ENCODE measurements at places on chromosomes 4 and X.

GRCh38 chr4:140928880-140929279 is 172.7 kb upstream of the TBC1D9 start:
- no peak for DNase-seq

DNA sequence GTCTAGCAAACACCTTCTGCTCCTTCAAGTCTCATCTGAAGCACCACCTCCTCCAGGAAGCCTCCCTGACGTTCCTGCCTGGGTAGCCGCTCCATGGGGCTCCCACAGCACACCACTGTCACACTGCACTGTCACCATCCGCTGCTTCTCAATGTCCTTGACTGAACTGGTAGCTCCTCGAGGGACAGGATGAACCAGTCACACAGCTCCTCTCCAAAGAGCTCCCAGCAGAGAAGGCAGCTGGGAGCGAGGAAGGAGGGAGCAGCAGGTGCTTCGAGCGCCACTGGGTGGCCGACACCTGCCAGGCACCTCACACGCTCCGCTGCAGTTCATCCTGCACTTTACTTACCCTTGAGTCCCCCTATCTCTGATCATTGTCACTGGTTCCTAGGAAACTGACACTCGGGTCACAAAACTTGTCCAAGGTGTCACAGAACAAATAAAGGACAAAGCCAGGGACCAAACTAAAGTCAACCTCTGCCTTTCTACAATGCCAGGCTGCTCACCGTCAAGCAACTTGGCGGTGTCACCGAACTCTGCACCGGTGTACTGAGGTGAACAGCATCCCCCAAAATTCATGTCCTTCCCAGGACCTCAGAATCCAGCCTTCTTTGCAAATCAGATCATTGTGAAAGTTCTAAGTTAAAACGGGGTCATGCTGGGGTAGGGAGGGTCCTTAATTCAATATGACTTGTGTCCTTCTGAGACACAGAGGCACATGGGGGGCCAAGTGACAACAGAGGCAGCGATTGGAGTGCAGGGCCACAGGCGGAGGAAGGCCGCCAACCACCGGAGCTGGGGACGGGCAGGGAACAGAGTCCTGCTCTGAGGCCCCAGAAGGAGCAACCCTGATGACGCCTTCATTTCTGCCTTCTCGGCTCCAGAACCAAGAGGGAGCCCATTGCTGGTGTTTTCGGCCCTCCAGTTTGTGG is 5.5 kb upstream of the S100P start:
- DNase-seq, result peak; percentile 99

DNA sequence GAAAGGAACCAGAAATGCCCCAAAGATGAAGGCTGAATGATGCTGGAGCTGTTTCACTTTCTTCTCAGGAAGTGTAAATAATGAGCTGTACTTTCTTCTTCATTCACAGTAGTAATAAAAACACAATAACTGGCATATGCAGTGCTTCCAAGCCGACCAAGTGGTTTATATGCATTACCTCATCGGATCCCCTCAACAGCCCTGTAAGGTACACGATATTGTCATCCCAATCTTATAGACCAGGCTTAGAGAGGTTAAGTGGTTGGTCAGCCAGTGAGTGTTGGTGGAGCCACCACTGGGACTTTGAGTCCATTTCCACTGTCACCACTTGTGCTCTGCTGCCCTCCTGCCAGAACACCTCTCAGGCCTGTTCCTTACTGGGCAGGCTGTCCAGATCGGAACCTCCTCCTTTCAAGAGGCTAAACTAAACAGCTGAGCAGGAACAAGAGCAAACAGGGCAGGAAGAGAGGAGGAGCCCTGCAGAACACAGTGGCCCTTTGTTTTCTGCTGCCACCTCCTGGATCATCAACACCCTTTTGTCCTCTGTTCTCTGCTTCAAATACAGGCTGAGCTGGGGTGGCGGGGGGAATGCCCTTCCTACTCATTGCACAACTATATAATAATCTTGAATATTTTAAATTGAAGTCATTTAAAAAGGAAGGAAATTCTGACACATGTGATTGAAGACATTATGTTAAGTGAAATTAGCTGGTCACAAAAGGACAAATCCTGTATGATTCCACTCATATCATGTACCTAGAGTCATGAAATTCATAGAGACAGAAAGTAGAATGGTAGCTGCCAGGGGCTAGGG is 112.5 kb upstream of the ATP6AP2 start:
- DNase-seq, result peak; percentile 92

DNA sequence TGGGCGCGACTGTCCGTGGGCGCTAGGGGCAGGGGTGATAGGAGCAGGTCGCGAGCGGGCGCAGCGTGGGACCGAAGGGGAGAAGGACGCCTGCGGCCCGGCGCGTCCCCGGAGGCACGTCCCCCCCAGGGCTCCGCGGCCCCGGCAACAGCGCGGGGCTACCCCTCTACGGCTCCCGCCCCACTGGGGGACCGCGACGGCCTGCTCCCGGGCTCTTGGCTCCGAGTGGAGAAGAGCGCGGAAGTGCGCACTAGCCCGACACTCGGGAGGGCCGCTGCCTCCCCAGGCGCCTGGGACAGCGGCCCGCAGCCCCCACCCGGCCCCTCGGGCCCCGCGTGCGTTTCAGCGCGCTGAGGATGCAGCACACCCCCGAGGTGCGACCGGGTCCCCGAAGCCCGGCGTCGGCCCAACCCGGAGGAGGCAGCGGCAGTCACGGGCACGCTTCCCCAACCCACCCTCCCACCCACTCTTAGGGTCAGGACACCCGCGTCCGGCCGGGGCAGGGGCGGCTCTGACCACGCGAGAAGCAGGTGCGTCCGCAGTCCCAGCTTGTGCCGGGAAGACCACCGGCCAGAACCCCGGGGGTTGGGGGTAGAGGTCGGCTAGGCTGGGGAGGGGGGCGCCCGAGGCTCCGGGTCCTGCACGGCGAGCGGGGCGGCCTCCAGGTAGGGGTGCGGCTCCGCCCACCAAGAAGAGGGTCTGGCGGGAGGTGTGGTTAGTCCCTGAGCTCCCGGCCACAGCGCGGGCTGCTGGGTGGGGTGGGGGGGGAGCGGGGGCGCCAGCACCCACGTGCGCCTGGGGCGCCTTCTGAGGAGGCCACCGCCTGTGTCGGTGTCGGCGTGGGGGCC is 18.5 kb upstream of the NAT8L start:
- no peak for DNase-seq

DNA sequence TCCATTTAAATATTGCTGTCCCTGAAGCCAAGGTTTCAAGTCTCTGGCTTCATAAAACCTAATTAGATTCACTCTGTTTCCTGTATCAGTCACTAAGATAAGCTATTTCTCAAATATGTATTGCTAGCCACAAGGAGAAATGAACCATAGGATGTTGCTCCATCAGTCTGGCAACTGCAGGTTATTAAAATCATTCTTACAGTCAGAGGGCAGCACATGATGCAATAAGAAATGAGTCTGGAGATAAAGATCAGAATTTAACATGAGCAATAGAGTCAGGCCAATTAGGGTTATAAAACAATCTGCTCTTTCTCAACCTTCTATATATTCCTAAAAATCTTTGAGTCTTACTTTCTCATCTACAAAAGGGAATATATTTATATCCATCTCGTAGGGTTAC is 7.2 kb downstream of the PRKG2 start:
- no peak for DNase-seq

GRCh38 chrX:147757750-147758149 is 154.0 kb upstream of the FMR1 start:
- no peak for DNase-seq

DNA sequence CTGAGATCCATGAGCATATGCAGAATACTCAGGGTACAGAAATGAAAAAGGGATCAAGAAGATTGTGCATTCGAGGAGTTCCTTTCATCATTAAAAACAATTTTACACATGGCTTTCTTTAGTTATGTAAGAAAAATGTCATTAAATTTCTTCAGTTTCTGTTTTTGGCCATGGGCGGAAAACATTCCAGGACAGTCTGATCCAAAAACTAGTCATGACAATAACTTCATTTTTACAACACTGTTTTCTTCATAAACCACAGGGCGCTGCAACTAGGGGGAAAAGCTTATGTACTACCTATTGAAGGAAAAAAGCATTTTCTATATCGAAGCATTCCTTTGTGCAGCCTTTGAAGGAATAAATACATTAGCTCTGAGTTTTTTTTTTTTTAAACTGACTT is 28.2 kb downstream of the IL13RA1 start:
- DNase-seq, result no peak

- DNase-seq, result no peak
These were observed 24.5 kb downstream of the ZNF41 start for GRCh38 chrX:47458528-47458927.

- no peak for DNase-seq
These were observed 53.8 kb downstream of the ACOX3 start for GRCh38 chr4:8386731-8387130.

DNA sequence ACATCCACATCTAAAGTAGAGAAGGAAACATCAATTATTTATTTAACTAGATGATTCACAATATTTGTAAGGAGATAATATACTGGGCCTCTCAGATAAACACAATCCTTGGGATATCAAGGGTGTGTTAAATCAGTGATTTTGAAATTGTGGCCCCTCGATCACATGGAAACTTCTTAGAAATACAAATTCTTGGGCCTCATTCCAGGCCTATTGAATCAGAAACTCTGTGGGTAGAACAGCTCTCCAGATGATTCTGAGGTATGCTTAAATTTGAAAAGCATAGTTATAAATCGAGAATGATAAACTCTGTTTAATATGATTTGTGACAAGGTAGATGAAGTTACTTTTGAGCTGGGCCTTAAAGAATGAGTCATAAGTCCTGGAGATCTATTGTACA is 64.3 kb upstream of the GPR174 start:
- no peak for DNase-seq

DNA sequence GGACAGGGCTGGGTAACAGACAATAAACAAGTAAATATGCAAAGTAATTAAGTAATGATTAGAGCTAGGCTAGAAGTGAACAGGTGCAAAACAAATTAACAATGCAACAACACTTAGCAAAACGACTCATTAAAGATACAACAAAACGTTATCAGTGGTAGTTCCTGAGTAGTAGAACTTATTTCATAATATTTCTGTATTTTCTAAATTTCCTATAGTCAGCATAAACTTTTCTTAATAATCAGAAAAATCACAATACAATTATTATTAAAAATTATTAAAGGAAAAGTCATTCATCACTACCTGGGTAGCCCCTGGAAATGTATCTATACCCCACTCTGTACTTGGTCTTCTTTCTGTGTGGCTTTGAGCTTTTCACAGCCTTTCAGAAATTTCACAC is 166.6 kb downstream of the GBA3 start:
- no peak for DNase-seq

GRCh38 chr4:1201851-1202525 is 29.6 kb upstream of the SPON2 start:
- DNase-seq, result no peak

- DNase-seq, result no peak
These were observed 173.0 kb upstream of the TET2 start for GRCh38 chr4:104973708-104974107.

- no peak for DNase-seq
These were observed 23.2 kb upstream of the ANXA3 start for GRCh38 chr4:78528327-78528726.

DNA sequence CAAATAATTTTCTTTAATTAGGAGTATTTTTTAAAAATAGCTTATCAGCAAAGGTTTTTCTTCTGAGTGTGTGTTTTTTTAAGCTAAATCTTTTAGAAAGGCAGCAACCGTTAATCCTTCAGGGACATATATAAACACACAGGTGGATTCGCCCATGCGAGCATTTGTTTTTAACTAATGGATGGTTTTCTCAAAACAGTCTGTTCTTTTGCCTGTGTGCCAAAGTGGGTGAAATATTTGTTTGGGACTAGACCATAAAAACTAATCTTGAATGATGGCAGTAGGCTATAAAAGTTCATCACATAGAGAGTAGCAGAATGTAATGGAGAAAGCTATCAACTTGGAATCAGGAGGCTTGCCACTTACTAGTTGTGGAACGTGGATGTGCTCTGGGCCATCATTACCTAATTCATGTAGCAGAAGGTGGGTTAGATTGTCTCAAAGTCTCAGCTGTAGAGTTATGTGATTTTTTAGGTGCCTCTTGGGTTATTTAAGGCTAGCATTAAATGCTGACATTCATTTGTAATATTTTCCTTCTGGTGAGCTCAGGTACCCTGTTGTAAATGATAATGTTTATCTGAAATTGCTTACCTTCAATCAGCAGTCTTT is 7.4 kb upstream of the TAPT1 start:
- DNase-seq, result no peak

DNA sequence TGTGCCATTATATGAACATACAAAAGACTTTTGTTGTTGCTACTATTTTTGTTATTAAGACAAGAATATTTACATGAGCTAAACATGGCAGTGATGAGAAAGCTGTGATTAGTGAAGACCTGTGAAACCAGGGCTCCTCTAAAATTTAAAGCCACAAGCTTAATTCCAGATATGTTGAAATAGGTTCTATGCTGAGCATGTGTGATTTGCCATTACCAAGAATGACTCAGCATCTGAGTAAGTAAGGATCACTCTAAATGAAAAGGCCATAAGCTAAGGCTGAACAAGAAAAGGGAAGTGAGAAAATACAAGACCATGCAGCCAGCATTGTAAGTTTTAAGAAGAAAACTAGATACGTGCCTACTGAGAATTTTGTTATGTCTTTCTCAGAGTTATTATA is 75.9 kb upstream of the CAMK2D start:
- DNase-seq, result peak; percentile 56

GRCh38 chr4:5870701-5871100 is 22.2 kb downstream of the CRMP1 start:
- no peak for DNase-seq

DNA sequence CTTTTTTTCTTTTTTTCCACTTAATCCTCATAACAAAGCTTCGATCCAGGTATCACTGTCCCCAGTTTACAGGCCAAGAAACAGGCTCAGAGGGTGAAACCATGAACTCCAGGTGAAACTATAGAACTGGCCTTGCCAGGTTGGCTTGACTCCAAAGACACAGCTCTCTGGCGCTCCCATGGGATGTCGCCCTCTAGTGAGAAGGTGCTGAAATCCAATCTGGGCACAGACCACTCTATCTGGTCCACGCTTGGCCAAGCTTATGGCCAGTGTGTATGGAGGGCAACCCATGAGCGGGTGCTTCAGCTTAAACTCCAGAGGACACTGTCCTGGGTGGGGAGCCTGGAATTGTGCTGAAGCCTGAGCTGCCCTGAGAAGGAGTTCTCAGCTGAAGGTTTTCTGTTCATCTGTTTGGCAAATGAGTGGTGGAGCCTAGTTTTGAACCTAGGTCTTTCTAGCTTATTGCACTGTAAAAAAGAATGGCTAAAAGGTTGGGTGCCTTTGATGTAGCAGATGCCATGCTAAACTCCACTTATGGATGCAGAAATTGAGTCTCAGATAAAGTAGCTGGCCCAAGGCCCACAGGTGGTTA is 70.5 kb downstream of the SEL1L3 start:
- peak; percentile 80 for DNase-seq

DNA sequence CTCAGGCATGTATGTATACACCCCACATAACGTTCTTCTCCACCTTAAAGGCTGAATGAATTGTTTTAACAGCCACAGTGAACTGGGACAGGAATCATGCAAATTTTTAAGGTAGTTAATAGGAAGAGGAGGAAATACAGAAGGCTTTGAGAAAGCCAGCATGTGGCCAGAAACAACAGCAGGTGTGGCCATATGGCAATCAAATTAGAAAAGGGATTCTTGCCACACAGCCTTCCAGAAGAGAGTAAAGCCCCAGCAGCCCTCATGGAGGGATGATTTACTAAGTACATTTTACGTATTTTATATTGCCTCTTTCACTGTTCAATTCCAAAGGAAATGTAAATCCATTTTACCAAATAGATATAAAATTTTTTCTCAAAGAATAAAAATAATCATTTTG is 792.2 kb downstream of the ADGRL3 start:
- no peak for DNase-seq

GRCh38 chr4:112142182-112142581 is 3.1 kb upstream of the FAM241A start:
- no peak for DNase-seq

- no peak for DNase-seq
These were observed 283.0 kb upstream of the GPC4 start for GRCh38 chrX:133698298-133698697.

- no peak for DNase-seq
These were observed 13.5 kb downstream of the STIM2 start for GRCh38 chr4:26874110-26874509.

Data from DMS53 (cell line).